ENCODE measurements at places on chromosomes 6 and 20.

DNA sequence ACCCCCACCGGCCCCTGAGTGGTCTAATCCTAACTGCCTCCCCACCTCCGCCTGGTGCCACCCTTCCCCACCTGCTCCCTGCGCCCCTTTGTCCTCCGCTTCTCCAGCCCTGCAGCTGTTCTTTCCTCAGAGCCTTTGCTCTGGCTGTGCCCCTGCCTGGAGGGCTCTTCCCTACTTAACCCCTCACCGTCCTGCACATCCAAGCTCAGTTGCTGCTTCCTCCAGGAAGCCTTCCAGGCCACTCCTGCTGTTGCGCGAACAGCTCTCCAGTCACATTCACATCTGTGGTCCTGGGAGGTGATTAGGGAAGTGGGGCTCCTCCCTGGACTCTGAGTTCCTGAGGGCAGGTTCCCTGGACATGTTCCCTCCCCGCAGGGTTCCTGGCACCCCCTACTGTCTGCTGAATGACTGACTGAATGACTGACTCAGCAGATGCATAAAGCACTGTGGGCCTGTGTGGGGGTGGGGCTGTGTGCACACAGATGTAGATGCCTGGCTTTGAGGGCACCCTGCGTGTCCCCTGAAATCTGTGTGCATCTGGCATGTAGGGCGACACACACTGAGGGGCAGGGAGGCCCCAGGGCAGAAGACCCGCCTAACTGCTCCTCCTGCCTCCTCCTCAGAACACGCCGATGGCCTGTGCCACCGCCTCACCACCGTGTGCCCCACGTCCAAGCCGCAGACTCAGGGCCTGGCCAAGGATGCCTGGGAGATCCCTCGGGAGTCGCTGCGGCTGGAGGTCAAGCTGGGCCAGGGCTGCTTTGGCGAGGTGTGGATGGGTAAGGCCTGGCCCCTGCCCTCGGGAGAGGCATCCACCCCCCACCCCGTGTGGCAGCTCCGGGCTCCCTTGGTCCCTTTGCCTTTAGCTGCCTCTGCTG, 51.4 kb downstream of the SRC start:
- DNase-seq: no peak

GRCh38 chr20:49833483-49833882, 20.9 kb downstream of the SLC9A8 start:
- DNase-seq: no peak

GRCh38 chr6:14848019-14848418, 397.9 kb upstream of the JARID2 start:
- DNase-seq: no peak

- no peak for DNase-seq
These were observed 48.9 kb downstream of the PRDM1 start for GRCh38 chr6:106134906-106135634.

DNA sequence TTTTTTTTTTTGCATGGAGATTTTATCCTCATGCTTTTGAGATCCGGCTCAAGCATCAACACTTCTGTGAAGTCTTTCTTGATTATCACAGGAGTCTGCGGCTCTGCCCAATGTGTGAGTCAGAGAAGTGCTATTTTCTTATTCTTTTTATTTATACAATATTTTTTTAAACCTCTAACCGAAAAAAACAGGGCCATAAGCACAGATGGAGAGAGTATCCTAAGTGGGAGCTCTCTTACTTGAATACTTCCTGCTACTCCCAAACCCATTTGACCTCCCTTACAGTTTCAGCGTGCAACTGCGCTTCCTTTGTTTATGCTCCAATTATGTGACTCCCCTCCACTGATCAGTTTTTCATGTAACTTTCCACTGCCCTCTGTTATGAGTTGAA, 8.7 kb upstream of the ATXN1 start:
- no peak for DNase-seq

- DNase-seq: no peak
These were observed 383.3 kb upstream of the CITED2 start for GRCh38 chr6:139757784-139758183.

- DNase-seq: no peak
These were observed 1.6 kb upstream of the BEND3 start for GRCh38 chr6:107116931-107117330.

DNA sequence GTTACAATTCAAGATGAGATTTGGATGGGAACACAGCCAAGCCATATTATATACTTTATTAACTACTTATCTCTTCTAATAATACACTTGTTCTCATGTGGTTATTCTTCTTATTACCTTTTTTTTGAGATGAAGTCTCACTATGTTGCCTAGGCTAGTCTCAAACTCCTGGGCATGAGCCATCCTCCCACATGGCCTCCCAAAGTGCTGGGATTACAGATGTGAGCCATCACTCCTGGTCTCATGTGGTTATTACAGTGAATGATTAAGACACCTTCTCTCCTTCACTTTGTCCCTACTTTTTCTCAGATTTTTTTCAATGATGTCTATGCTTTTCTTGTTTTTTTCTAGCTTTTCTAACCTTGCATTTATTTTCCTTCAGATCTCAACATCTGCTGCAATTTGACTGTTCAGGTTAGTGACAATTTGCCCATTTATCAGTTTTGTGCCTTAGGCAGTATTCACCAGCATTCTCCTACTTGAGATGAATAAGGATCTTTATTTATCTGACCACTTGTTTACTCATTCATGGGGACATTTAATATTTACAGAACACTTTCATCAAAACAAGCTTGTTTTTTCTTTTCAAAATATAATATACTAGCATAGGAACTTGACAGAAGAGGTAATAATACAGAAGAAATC, 105.7 kb downstream of the SLC16A10 start:
- DNase-seq: no peak

DNA sequence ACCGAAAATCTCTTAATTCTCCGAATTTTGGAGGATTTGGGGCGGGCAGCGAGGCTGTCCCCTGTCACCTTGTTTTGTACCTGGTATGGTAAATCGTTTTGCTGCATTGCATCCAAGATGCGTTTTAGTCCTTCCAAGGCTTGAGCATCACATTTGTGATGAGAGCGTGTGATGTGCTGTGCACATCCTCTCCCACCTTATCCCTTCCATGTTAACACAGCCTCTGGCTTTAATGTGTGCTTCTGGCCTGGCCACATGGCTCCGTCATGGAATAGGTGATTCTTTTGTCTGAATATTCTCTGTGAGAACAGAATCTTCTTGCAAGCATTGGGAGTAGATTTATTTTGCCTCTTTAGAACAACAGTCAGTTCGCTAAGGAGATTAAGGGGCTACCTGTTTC, 763 bp downstream of the TMEM14A start:
- DNase-seq: no peak

DNA sequence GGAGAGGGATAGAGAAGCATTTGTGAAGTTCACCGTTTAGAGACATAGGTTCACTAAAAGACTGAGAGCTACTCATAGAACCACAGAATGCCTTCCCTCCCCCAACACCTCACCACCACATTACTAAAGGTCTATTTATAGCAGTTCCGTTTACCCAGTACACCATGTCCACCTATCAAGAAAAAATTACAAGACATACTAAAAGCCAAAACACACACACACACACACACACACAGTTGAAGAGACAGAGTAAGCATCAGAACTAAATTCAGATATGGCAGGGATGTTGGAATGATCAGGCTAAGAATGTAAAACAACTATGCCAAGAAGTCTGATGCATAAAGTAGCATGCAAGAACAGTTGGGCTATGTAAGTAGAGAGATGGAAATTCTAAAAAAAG, 52.3 kb downstream of the SLC22A3 start:
- no peak for DNase-seq

- no peak for DNase-seq
These were observed 147.5 kb upstream of the TCF21 start for GRCh38 chr6:133741375-133741861.

- DNase-seq: no peak
These were observed 133.6 kb downstream of the ALDH8A1 start for GRCh38 chr6:134816300-134816699.

- DNase-seq: no peak
These were observed 1018.3 kb downstream of the GRIK2 start for GRCh38 chr6:102411796-102412195.

DNA sequence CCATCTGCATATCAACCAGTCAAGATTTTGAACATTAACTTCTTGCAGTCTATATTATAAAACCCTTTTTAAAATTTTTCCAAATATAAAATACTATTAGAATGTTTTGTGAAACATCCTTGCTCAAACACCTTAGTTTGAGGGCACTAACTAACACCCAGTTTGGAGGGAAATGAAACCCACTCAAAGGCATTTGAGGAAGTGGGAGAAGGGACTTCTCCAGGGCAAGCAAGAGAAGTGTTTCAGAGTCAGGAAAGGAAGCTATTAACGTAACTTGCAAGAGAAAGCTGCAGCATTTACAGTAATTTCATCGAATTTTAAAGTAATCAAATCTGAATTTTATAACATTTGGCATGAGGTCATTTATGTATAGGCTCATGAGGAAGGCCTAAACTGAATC, 21.3 kb downstream of the MTFR2 start:
- no peak for DNase-seq

- DNase-seq: no peak
These were observed 326.4 kb downstream of the LAMA2 start for GRCh38 chr6:129209355-129209754.

GRCh38 chr20:59326188-59326587, 25.8 kb downstream of the EDN3 start:
- no peak for DNase-seq

DNA sequence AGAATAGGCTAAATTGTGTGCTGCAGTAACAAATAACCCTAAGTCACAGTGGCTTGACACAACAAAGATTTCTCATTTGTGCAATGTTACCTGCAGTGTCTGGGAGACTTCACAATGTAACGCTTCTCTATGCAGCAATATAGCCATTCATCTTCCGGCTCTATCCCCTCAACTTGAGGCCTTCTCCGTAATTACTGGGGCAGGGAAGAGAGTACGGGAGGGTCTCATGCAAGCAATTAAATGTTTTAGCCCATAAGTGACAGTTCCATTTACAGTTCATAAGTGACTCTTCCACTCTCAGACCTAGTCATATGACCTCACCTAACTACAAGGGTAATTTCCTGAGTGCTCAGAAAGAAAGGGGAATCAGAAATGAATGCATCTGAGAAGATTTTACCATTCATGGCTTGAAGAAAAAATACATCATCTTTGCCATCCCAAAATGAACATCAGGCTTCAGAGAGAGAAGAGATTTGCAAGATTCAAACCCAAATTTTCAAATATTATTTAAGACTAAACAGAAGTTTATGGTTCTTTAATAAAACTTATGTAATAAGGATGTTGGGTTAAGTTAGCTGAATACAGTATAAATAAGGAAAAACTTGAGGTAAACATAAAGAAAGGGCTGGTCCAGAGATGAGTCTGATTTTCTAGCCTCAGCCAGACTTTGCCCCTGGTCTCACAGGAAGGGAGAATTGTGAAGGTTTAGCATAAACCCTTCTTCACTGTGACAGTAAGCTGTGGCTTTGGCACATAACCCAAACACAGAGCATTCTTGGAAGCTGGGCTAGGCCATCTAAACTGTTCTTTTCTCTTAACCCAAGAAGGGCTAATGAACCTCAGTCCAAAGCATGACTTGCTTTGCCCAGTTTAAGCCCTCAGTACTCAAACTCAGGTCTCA, 13.3 kb downstream of the GPR6 start:
- no peak for DNase-seq

DNA sequence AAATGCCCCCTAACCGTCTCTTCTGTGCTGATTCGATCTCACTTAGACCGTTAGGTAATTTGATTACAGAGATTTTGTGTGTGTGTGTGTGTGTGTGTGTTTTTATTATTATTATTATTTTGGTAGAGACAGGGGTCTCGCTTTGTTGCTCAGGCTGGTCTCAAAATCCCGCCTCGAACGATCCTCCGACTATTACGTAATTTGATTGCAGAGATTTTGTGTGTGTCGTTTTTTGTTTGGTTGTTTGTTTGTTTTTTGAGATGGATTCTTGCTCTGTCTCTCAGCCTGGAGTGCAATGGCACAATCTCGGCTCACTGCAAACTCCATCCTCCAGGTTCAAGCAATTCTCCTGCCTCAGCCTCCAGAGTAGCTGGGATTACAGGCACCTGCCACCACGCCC, 28.3 kb downstream of the FOXF2 start:
- DNase-seq: no peak

DNA sequence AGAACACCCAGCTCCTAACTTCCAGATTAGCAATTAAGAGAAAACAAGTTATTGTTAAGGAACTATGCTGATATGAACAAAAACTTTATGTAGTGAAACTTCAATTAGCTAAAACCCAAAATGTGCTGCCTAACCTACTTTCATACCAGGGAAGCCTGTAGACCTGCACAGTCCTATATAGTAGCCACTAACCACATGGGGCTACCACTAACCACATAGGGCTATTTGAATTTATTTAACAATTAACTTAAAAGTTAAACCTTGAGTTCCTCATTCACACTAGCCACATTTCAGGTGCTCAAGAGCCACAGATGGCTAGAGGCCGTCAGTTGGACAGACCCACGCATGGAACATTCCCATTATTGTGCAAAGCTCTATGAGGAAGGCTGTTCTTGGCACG, 72.4 kb upstream of the LAMP5 start:
- no peak for DNase-seq

GRCh38 chr6:132671295-132671694, 12.3 kb upstream of the TAAR1 start:
- no peak for DNase-seq

- DNase-seq: no peak
These were observed 98.0 kb upstream of the JARID2 start for GRCh38 chr6:15147827-15148226.

GRCh38 chr6:111791415-111791814, 81.8 kb downstream of the FYN start:
- DNase-seq: no peak

DNA sequence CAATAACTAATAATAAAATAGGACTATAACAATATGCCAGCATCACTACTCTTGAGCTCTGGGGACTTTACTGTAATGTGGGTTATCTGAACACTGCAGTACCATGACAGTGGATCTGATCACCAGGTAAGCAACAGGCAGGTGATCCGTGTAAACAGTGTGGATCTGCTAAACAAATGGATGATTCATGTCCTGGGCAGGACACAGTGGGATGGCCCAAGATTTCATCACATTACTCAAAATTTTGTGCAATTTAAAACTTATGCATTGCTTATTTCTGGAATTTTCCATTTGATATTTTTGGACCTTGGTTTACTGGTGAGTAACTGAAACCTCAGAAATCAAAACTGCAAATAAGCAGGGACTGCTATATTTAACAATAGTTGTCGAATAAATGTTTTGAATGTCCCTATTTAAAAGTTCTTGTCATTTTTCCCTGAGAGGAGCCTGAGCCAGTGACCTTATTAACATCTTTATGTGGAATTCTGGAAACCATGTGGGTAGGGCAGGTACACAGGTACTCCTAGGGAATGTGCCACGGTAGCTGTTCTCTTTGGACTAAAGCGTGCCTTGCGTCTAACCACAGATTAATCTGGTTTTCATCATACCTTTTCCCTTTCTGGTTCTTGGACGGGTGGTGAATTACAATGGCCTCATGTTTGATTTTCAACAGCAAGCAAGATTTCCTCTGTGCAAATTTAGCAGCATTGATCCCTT, 214.5 kb upstream of the SASH1 start:
- DNase-seq: no peak

GRCh38 chr6:143696664-143697000, 18.9 kb downstream of the PHACTR2 start:
- no peak for DNase-seq

GRCh38 chr20:23125159-23125558, 39.0 kb upstream of the CD93 start:
- no peak for DNase-seq
